ENCODE measurements at places on chromosomes 3 and 15.

DNA sequence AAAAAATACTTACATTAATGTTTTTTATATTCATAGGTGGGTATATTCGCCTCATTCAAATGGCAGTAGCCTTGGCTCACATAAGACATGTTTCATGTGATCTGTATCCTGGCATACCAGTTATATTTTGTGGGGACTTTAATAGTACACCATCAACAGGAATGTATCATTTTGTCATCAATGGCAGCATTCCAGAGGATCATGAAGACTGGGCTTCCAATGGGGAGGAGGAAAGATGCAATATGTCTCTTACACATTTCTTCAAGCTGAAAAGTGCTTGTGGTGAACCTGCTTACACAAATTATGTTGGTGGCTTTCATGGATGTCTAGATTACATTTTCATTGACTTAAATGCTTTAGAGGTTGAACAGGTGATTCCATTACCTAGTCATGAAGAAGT, 3.5 kb downstream of the PDE12 start:
- DNase-seq = peak; percentile 52

- DNase-seq = no peak
Measured at GRCh38 chr3:147008886-147009285, 397.5 kb downstream of the ZIC4 start.

GRCh38 chr3:32106929-32107362, 526 bp downstream of the GPD1L start:
- no peak for DNase-seq

DNA sequence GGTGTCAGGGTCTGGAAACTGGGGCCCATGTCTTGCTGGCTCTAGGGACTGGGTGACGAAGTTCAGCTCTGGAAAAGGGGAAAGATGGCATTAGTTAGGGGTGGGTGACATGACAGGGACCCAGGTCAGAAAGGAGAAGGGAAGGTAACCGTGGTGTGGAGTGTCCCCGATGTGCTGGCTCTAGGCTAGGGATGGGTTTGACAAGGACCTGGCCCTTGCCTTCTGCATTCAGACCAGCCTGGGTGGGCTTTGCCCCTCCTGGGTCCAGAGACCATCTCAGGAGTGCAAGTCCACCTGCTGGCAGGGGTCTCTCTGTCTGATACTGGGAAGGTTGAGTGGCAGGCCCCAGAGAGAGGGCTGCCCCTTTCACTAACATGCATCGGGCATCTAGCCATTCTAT, 28.7 kb upstream of the ATP2B2 start:
- DNase-seq = no peak

- no peak for DNase-seq
Measured at GRCh38 chr15:80828796-80829195, 49.6 kb downstream of the CEMIP start.

DNA sequence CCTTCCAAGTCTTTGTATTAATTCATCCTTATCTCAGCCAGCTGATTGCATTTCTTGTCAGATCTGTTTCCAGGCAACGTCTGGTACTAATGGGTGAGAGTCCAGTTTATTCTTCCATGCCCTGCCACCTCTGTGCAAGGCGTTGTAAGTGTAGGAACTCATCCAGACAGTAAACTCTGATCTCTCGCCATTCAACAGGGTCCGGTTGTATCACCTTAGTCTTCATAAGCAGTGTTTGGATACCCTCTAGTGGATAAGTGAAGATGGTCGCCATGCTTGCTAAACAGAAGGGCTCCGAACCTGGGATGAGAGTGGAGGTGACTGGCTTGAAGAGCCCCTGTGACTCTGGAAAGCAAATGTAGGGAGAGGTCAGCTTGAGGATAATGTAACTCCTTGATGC, 51.6 kb upstream of the CMTM7 start:
- peak; percentile 35 for DNase-seq

- peak; percentile 33 for DNase-seq
Measured at GRCh38 chr15:35669432-35670045, 123.6 kb upstream of the DPH6 start.

GRCh38 chr15:96565266-96565665, 234.8 kb downstream of the NR2F2 start:
- no peak for DNase-seq

DNA sequence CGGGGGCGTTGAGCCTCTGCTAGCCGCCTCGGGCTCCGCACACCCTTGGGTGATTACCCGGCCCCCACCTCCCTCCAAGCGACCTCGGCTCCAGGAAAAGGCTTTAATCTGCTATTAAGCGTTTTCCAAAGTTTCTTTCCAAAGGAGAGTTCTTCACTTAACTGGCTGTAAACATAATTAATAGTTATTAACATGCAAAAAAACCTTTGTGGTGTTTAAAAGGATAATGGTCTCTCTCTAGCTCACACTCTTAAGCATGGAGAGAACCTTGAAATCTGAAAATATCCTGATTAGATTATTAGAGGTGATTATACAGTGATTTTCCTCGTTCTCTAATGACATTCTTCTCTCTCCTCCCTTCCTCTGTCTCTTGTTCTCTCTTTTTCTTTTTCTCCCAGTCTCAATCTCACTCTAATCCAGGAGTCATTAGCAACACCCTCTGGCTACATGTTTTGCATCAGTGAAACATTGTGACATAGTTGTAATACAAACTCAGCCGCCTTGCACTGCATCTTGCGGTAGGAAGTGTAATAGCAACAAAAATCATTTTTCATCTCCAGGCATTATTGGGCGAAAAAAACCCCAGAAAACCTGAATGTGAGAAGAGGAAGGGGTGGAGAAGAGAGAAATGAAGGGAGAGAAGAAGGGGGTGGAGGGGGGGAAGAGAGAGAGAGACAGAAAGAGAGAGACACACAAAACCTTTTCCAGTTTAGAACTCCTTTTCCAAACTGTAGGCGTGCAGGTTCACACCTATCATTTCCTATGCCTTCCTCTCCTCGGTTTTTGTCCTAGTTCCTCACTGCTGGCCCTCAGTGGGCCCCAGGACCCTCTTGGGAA, 24.4 kb downstream of the NR2F2 start:
- DNase-seq = peak; percentile 90

Data from IMR-90 (cell line).